Left renal pelvis (tissue), 4 donors: ENCODE measurements at places on chromosomes 16 and 17. TPM values are rescaled to one million over a fixed set of nuclear protein-coding genes. Genes with fewer than 3 reads are reported as not detected.

Gene TLCD1
- 2.9 TPM for polyA plus RNA-seq

DNA sequence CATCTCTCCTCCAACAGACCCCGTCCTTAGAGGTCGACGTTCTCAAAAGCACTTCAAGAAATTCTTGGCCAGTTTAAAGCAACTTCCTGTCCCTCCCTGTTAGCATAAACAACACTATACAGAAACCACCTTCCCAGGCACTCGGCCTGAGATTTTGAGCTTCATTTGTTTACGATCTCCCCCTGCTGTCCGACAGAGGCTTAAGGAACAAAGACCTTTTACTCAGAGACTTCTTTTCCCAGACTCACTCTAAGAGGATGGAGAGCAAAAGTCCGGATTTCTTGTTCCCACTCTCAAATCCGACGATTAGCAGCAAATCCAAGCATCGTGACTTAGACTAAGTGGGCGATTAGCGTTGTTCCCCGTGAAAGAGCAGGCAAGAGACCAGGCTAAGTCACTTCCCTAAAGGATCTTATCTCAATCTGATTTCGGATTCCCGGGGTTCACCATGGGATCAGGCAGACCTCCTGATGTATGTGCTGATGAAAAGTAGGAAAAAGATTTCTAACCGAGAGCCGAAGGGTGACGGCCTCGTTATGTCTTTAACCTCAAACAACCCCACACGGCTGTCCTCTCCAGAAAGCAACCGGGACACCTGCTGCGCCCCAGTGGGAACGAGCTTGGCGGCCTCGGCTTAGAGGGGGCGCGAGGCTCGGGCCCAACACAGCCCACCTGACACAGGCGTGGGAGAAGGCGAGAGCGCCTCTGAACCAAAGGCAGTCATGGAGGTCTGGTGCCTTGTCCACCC lies 598 bp downstream of the INPP5K start:
- DNase-seq: peak; percentile 68

- DNase-seq: no peak
Observed at GRCh38 chr16:50371936-50372595, 3.3 kb upstream of the BRD7 start.

- no peak for DNase-seq
Observed at GRCh38 chr17:13740686-13741085, 139.0 kb upstream of the HS3ST3A1 start.

GRCh38 chr16:66511602-66512271 lies 38.2 kb downstream of the TK2 start:
- no peak for DNase-seq

GRCh38 chr17:73719588-73720071 lies 75.4 kb upstream of the SDK2 start:
- no peak for DNase-seq

DNA sequence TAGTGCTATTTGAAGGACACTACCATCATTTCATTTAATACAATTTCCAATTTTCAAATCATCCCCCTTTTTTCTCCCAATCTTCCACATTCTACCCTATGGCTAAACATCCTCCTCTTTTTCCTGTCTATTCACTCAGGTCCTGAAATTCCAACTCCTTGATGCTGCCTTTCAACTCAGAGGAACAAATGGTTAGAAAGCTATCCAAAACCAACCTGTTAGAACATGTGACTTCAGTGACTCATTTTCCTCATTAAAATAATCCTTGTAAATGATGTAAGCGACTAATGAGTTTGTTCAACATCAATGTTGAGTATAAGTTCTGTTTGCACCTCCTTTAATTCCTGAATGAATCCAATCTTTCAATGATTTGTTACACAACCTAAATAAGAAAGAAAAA lies 5.5 kb downstream of the PSMD12 start:
- no peak for DNase-seq

DNA sequence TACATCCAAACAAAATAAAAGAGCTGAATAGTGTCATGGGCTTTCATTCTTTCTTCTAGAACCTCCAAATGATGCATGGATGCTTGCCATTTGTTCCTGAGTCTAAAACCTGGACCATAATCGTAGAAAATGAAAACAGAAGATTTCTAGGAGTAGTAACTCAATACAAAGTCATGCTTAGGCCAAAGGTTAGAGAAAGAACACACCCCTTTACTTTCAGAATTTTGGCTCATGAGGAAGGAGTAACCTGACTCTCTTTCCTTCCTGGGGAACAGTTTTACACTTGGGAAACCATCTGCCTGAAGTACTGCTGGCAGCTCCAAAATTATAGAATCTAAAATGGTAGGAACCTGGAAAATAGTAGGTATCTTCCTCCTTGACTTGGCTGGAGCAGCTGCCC lies 137.2 kb downstream of the SNX11 start:
- DNase-seq: no peak

DNA sequence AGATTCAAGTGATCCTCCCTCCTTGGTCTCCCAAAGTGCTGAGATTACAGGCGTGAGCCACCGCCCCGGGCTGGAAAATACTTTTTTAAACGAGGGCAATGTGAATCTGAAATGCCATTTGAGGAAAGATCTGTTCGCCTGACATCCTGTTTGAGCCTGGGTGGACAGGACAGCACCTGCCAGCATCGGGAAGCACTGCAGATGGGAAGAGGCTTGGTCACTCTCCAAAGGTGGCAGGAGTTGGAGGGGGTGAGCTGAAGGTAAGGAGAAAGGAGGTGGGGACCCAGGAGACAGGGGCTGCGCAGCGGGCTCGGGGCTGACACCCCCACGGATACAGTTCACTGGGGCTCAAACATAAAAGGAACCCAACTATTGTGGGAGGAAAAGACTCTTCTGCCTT lies 3.9 kb upstream of the BIRC5 start:
- DNase-seq: no peak

Gene RCVRN
- polyA plus RNA-seq: 0.49 TPM

Gene CHCT1
- polyA plus RNA-seq: not detected

- DNase-seq: no peak
Observed at GRCh38 chr17:70420861-70421445, 251.6 kb downstream of the KCNJ2 start.
